ENCODE measurements at places on chromosomes 7 and 10. TPM values are rescaled to one million over a fixed set of nuclear protein-coding genes. Genes with fewer than 3 reads are reported as not detected.

GRCh38 chr7:92694211-92694610 lies 104.0 kb upstream of the FAM133B start:
- no peak for DNase-seq

DNA sequence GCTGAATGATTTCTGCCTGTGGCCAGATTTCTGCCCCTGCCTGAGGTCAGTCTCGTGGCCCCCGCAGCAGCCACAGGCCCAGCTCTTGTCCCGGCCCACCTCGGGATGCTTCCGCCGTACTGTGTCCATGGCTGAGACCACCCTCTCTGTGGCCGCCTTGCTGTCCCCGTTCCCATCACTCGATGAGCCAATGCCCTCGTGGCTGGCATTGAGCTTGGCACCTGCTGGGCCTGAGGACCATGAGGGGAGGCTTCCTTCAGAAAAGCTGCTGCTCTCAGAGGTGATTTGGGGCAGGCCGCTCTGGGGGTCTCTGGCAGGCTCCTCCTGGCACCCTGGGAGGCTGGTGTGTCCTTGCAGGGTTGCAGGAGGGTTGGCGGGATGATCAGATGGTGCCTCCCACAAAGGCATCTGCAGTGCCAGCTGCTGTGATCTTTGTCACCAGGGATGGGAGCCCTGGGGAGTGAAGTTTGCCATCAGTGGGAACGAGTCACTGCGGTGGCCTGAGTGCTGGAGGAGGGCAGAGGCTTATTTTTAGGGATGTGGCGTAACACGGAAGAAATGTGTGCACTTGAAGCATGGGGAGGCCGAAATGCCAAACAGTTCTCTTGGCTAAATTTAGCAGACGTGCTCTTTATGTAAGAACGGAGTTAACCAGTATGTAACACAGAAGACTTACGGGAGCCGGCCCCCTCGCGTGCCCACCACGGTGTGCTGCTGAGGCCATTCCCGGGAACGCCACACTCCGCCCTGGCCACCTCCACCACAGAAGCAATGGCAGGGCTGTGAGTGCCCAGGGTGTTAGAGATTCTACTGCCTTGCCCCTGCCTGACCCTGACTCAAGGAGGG lies 47.7 kb downstream of the VIPR2 start:
- no peak for DNase-seq

GRCh38 chr10:99170116-99170675 lies 65.5 kb downstream of the HPSE2 start:
- no peak for DNase-seq

DNA sequence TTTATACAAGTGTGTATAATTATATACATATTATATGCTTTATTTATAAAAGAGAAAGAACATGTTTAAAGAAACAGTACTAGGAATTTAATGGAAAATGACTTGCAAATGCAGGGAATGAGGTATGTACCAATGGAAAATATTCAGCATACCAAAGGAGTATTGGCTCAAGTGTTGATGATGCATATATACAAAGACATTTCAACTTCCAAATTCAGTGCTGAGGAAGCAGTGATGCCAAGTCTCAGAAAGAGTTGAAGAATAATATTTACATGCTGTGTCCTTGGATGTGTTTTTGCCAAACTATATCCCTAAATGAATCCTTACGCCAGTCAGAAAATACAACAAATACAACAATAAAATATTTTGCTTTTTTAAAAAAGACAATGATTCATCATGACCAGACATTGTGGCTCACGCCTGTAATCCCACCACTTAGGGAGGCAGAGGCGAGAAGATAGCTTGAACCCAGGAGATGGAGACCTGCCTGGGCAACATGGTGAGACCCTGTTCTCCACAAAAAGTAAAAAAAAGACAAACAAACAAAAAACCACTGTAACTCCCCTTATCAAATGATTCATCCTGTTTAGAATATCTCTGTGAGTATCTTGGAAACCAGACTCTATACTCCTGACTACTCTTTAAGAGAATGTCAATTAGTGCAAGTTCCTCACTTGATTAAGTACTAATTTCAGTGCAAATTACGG lies 157.2 kb downstream of the CHRM2 start:
- no peak for DNase-seq

- no peak for DNase-seq
Observed at GRCh38 chr7:2115760-2116447, 116.8 kb downstream of the MAD1L1 start.

GRCh38 chr10:27440478-27440877 lies 63.6 kb upstream of the RAB18 start:
- DNase-seq = no peak

DNA sequence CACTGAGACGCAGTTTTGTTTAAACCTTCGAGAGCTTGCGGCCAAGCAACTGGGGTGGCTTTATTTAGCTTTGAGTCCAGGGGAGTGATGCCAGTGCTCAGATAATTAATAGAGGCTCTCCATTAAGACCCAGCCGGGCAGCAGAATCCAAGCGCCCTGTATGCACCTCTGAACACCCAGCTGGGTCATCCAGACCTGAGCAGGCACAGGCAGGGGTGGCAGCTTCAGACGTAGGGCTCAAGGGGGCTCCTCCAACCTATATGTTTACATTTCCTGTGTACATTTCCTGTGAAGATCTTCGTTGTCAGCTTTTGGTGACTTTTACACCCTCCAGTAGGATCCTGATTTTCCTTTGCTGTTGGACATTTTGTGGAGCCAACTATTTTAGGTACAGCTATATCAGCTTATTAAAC lies 719.5 kb downstream of the LRMDA start:
- no peak for DNase-seq

DNA sequence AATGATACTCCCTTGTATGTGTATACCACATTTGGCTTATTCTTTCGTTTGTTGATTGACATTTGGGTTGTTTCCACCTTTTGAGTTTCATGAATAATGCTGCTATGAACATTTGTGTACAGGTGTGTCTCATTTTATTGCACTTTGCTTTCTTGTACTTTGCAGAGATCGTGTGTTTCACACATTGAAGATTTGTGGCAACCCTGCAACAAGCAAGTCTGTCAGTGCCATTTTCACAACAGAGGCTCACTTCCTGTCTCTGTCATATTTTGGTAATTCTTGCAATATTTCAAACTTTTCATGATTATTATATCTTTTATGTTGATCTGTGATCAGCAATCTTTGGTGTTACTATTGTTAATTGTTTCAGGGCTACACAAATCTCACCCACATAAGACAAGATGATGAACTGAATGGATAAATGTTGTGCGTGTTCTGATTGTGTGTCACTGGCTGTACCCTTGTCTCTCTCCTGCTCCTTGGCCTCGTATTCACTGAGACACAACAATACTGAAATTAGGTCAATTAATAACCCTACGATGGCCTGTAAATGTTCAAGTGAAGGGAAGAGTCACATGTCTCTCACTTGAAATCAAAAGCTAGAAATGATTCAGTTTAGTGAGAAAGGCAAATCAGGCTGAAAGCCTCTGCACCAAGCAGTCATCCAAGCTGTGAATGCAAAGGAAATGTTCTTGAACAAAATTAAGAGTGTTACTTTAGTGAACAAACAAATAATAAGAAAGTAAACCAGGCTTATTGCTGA lies 133.6 kb upstream of the JCAD start:
- no peak for DNase-seq

- DNase-seq = no peak
Observed at GRCh38 chr10:49319206-49319605, 20.2 kb downstream of the C10orf71 start.

GRCh38 chr10:127694580-127695193 lies 42.3 kb upstream of the FOXI2 start:
- peak; percentile 93 for DNase-seq

DNA sequence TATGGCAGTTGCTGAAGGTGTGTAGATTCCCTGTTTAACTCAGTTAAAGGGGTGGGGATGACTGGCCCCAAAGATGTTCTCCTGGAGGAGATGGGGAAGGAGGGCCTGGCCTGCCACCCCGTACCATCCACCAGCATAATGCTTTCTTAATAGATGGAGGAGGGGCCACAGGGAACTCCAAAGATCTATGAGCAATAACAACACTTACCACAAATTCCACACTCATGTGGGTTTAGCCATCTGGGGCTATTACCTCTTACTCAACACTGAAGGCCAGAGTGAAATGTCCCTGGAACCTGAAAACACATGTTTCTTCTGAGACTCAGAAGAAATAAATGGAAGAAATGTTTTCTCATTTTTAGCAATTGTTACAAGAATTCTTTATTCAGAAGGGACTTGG lies 259.0 kb downstream of the CXCL12 start:
- no peak for DNase-seq

DNA sequence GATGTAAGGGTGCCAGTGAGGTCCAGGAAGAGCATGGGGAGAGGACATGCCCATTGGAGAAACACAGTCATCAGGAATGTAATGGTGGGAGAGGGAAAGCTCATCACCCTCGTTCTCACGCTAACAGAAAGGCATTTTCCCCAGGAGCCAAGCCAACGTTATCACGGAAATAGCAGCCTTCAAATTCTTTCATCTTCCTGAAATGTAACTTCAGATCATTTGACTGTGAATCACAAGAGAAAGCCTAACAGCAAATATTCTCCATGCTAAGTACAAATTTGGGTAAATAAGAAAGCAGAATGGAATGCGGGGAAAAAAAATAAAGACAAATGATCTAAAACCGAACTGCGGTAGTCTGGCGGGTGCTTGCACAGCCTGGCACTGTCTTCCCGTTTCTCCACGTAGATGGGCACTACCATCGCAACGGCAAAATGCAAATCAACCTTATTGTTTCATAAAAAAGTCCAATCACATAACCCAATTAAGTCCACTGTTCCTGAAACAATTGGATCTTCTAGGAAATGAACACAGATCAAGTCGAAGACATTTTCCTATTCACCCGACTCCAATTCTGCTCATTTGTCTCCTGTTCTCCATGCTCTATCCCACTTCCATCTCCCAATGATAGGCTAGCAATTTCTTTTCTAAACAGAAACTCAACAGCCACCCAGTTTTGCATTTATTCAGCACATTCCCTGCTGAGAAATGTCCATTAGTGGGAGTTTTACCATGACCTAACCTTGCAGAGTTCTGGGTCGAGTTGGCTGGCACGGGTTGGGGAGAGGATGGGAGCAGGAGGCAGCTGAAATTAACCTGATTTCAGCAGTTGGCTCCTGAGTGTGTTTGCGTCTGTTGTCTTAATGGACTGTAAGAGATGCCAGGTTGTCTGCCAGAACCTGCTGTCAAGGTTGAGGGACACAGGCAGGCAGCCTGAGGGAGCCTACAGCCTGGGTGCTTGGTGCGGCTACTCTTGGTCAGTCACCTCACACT lies 74.6 kb upstream of the FRMD4A start:
- DNase-seq = no peak

DNA sequence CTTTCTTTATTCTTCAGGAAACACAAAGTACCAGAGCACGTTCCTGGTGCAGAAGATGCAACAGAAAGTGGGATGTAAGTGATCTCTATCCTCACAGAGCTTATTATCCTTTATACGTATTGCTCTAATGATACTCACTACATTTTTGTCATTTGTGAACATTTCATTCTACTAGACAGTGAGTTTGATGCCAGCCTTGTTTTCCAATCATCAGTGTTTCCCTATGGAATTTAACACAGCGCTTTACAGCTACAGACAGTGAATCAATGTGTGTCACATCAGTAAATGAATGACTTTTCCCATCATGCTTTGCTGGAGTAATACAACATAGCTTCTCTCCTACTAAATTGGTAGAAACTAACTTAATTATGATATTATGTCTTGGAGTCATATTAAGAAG lies 175.5 kb downstream of the SDHAF3 start:
- DNase-seq = no peak

GRCh38 chr7:77757589-77757988 lies 40.6 kb downstream of the TMEM60 start:
- no peak for DNase-seq

- no peak for DNase-seq
Observed at GRCh38 chr7:98685541-98685940, 68.5 kb downstream of the NPTX2 start.

- DNase-seq = no peak
Observed at GRCh38 chr7:91634485-91635177, 245.9 kb downstream of the MTERF1 start.

The EIF5AL1 gene
- 0.17 TPM for total RNA-seq

The TMEM184A gene
- total RNA-seq = 1.4 TPM

The GAD2 gene
- total RNA-seq = 1.4 TPM

The GET4 gene
- 73.4 TPM for total RNA-seq

The DAGLB gene
- 33.6 TPM for total RNA-seq

The ANKRD30A gene
- total RNA-seq = not detected

The HIP1 gene
- total RNA-seq = 86.3 TPM

The PIP gene
- not detected for total RNA-seq

The SPDYE1 gene
- not detected for total RNA-seq
